ENCODE measurements at places on chromosomes 16 and 17.

DNA sequence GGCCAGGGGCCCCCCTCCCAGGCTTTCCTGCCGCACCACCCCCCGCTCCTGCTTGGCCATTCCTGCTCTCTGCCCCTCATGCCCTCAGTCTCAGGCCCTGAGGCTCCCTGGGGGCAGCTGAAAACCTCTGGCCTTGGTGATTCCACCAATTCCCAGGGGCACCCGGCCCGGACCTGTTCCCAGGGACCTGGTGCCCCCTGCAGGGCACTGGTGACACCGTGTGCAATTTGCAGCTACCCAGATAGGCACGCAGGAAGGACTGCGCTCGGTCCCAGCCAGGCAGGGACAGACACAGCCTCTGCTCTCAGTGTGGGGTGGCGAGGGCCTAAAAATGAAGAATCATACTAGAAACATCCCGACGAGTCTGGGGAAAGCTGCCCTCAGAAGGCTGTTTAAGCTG is 13.4 kb downstream of the WFDC1 start:
- peak; percentile 42 for DNase-seq

DNA sequence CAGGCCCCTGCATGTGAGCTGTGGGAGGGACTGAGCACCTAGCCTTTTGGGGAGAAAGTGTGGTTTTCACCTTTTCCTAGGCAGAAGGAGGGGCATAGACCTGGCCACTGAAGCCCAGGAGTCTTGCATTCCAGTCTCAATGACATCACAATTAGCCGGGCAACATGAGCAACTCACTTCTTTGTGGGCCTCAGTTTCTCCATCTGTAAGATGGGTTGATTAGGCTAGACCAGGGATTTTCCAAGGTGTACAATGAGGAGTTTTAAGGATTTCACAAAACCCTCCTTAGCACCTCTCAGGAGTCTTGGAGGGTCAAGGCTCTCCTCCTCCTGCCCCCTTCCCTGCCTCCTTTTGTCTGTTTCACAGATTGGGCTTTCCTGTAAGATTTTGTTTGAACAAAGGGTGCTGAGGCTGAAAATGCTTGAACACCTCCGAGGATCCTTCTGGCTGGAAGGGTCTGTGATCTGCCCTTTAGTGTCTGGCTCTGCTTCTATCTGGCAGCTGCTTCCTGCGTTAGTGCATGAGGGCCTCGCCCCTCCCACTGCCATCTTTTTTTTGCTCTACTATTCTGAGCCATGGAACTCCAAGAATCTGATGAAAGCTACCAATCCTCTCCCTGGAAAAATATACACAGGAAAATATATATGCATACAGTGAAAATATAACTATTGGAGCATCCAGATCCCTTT is 52.4 kb upstream of the ETV4 start:
- no peak for DNase-seq

DNA sequence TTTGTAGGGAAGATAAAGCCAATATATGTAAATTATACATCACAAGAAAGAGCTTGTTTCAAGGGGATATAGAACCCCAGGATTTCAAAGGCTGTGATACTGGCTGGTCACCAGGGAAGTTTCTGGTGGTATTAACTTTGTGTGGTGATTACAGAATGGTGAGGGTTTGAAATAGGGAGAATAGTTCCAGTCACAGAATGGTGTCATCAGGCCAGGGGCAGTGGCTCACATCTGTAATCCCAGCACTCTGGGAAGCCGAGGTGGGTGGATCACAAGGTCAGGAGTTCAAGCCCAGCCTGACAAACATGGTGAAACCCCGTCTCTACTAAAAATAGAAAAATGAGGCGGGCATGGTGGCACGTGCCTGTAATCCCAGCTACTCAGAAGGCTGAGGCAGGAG is 183.8 kb upstream of the XYLT1 start:
- no peak for DNase-seq

DNA sequence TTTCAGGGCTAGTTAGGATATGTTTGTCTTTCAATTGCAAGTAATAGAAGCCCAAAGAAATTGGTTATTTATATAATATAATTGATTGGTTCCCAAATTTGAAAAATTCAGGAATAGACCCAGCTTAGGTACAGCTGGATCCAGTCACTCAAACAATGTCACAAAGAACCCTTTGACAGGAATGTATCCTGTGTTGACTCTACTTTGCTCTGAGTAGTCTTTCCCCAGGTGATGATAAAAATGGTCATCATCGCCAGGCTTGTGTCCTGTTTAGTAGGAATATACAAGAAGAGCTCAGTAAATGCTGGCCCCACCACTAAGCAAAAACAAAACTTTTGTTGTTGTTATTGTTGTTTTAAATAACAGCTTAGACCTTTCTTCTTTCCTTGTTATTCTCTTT is 35.0 kb downstream of the MAPT start:
- DNase-seq: peak; percentile 56

- peak; percentile 92 for DNase-seq
Observed at GRCh38 chr17:79797492-79798298, 818 bp upstream of the CBX8 start.

- no peak for DNase-seq
Observed at GRCh38 chr16:24822542-24822941, 23.2 kb upstream of the SLC5A11 start.

- DNase-seq: no peak
Observed at GRCh38 chr16:73171901-73172240, 123.9 kb upstream of the ZFHX3 start.

GRCh38 chr17:66727634-66728570 is 107.0 kb upstream of the CACNG5 start:
- DNase-seq: peak; percentile 83

DNA sequence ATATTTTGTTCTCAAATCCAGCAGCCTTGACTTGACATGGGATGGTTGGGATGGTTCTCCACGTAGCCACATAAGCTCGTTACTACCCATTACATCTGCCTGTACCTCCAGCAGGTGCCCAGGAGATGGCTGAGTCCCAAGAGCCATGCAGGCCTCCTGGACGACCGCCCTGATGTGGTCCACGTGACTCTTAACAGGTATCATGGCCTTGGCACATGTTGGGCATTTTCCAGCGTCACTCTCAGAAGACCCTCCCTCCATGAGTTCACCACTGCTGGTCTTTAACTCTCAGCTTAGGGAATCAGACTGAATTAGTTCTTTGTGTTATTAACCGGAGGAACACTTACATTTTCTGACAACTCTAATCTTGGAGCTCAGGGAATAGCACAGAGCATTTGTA is 161.5 kb downstream of the CDH13 start:
- DNase-seq: no peak

DNA sequence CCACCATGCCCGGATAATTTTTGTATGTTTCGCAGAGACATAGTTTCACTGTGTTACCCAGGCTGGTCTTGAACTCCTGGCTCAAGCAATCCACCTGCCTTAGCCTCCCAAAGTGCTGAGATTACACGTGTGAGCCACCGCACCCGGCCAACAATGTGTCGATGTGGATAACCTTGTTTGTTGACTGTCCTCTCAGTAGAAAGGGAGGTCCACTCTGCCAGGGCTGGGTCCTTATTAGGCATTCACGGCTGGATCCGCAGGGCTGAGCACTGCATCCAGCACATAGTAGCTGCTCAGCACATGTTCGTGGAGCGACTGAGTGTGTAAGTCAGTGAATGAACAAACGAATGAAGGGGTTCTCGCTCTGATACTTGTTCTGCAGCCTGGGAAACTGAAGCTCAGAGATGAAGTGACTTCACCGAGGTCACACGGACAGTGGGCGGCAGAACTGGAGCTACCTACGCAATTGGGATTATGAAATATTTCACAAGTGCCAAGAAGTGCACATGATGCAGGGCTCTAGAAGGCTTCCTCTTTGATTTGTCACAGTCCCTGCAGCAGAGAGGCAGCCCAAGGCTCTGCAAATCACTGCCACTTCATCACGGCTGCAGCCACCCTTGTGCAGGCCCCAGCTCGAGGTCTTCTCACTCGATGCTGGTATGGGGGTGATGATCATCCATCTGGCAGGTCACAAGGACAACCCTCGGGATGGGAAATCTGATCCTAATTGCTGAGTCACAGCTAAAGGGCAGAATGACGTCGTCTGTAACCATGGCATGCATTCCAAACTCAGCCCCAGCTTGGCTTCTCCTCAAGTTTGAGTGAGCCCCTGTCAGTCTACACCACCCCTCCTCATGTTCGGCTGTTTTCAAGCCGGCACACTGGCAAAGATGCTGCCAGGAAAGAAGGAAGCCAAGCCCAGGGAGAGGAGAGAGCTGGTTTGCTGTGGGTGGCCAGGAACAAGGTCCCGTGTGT is 28.0 kb upstream of the SNN start:
- DNase-seq: peak; percentile 53

DNA sequence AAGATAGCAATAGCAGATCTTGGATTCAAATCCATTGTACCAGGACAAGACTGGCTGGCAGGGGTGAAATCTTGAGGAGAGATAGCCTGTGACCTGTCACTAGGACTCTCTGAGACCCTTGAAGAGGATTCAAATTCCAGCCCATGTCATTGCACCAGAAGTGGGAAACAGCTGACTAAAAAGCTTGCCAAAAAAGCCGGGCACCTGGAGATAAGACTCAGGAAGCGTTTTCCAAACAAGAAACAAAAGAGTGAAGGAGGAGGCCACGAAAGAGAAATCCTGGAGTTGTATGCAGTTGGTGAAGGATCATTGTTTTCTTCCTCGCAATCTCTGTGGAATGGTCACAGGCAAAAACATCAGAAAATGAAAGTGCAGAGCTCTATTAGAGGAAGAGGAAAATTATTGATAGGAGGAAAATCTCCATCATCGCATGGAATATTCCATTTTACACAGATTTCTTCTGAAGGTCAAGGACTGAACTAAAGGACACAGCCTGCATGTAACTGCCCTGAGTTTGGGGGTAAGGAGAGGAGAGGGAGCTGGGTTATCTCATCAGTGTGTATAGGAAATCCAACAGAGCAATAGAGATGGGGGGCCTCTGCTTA is 9.0 kb upstream of the WSB1 start:
- DNase-seq: no peak

DNA sequence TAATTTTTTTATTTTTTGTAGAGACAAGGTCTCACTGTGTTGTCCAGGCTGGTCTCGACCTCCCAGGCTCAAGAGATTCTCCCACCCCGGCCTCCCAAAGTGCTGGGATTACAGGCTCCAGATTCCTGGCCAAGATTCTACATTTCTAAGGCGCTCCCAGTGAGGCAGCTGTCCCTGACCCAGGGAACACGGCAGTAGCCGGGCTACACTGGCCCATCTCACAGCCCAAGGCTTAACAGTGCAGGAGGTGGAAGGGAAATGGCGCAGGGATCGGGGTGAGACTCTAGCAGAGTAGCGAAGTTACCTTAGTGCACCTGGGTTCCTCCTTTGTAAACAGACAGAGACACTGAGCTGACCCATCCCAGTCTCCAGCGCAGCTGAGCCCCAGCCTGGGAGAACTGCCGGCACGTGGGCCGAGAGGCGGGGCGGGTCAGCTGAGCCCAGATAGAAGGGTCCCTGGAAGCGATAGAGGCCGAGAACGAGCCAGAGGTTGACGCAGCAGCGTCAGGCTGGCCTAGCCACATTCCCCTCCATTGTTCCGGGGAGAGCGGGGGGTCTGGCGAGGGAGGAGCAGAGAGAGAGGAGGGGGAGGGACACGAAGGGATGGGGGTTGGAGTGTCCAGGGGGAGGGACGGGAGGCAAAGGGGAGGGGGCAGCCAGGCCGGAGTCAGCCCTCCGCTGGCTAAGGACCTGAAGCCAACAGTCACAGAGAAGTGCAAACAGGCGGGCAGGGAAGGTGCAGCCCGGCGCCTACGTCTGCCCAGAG is 2.5 kb downstream of the CARHSP1 start:
- DNase-seq: no peak

DNA sequence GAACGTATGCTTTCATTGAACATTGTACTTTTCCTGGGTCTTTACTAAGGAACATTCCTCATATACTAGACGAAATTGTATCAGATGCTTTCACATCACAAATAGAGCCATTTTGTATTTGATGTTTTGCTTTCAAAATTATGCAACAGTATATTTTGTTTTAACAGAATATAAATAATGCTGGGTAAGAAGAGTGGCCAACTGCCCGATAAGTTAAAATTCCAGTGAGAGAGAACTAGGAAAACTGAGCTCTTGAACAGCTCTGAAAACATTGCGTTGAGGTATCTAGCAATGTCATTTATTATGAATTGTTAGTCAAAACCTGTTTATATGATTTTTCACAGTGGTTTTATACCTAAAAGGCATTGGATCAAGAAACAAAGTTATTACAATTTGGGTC is 50.8 kb downstream of the USP10 start:
- DNase-seq: no peak

DNA sequence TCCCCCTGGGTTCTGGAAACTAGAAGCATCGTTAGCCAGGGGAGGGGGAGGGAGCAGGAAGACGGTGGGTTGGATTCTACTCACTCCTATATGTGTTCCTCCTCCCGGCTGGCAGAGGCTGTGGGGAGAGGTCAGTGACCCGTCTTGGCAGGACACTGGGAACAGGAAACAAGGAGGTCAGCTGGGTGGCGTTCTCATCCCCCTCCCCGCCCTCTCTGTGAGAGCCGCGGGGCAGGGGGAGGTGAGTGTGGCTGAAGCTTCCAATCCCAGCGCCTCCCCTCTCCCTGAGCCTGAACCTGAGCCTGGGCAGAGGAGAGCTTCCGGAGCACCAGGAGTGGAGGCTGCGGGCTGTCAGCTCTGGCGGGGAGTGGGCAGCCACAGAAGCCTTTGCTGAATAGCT is 12.5 kb downstream of the GPRC5C start:
- DNase-seq: no peak

GRCh38 chr17:19650826-19651225 is 2.3 kb downstream of the ALDH3A2 start:
- no peak for DNase-seq

GRCh38 chr17:79691931-79692330 is 38.8 kb upstream of the ENPP7 start:
- no peak for DNase-seq

GRCh38 chr16:77574867-77575624 is 140.2 kb upstream of the ADAMTS18 start:
- no peak for DNase-seq

DNA sequence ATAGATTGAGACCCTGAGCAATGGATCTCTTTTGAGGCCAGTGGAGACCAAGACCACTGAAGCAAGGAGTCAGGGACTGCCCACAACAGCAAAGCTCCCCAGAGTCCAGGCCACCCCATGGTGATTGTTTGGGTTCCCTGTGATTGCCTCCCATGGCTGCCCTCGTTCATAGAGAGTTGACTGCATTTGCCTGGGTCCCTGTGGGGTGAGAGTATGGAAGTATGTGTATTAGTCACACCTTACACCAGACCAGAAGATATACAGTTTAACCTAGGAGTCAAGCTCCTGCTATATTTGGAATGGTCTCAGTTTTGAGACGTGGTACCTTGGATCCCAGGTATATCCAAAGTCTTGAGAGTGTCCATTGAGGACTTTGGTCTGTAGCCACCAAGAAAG is 20.2 kb downstream of the HLF start:
- DNase-seq: no peak

- DNase-seq: no peak
Observed at GRCh38 chr16:7397901-7398300, 65.3 kb downstream of the RBFOX1 start.

- DNase-seq: no peak
Observed at GRCh38 chr16:66859397-66860068, 15.3 kb downstream of the CA7 start.

DNA sequence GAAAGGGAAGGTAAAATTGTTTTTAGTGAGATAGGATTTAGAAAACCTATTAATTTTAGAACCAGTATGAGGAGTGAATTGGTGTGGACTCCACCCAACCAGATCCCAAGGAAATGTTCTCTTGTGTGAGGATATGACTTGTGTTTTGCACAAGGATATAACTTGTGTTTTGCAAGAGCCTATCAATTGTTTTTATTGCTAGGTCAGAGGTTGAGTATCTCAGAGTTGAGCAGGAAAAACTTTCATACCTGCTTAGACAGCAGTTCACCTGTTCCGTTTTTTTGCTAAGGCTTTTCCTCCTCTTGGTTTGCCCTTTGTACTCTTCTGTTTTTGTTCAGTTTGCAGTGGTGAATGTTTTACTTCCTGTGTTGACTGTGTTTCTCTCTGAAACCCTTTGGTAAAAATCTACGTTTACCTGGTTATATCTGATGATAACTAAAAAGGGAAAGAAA is 5.1 kb downstream of the NBR1 start:
- DNase-seq: no peak

Measured in NCI-H146 (cell line).